ENCODE measurements at places on chromosomes 4 and X. TPM values are rescaled to one million over a fixed set of nuclear protein-coding genes. Genes with fewer than 3 reads are reported as not detected.

NPY1R gene
- polyA plus RNA-seq: not detected

POLR2B gene
- 48.8 TPM for polyA plus RNA-seq

SPON2 gene
- 7.9 TPM for polyA plus RNA-seq

PRSS12 gene
- not detected for polyA plus RNA-seq

PCDH10 gene
- polyA plus RNA-seq: not detected

FAM53A gene
- polyA plus RNA-seq: 3.2 TPM

TMEM150C gene
- polyA plus RNA-seq: not detected

CXCL1 gene
- polyA plus RNA-seq: not detected

GAGE12F gene
- polyA plus RNA-seq: not detected

MAGEA11 gene
- polyA plus RNA-seq: not detected

FAM184B gene
- polyA plus RNA-seq: not detected

PCSK1N gene
- polyA plus RNA-seq: not detected

GSPT2 gene
- polyA plus RNA-seq: 1.6 TPM

NSDHL gene
- polyA plus RNA-seq: 3.1 TPM

GLRA2 gene
- polyA plus RNA-seq: not detected

ZDHHC15 gene
- polyA plus RNA-seq: not detected

FGF5 gene
- not detected for polyA plus RNA-seq

CXCL10 gene
- 0.07 TPM for polyA plus RNA-seq

MAGEE2 gene
- not detected for polyA plus RNA-seq

ASB5 gene
- not detected for polyA plus RNA-seq

ABCD1 gene
- 14.5 TPM for polyA plus RNA-seq

PRDM5 gene
- not detected for polyA plus RNA-seq

PSAPL1 gene
- polyA plus RNA-seq: not detected

PPBP gene
- polyA plus RNA-seq: 5.2 TPM

ZNF732 gene
- not detected for polyA plus RNA-seq

EXOC1L gene
- not detected for polyA plus RNA-seq

TRIM61 gene
- polyA plus RNA-seq: 0.16 TPM

GPC3 gene
- polyA plus RNA-seq: not detected

DDX60 gene
- polyA plus RNA-seq: 8.1 TPM

DDX53 gene
- polyA plus RNA-seq: not detected

IL15 gene
- polyA plus RNA-seq: 11.3 TPM

CSAG2 gene
- not detected for polyA plus RNA-seq

TSPAN5 gene
- polyA plus RNA-seq: 2.6 TPM

STBD1 gene
- polyA plus RNA-seq: 0.03 TPM

CSAG1 gene
- not detected for polyA plus RNA-seq

CHST7 gene
- 1.3 TPM for polyA plus RNA-seq

NUDT11 gene
- 0.27 TPM for polyA plus RNA-seq

ATP2B3 gene
- polyA plus RNA-seq: not detected

FAM241A gene
- polyA plus RNA-seq: 0.85 TPM

PNMA6A gene
- 0.12 TPM for polyA plus RNA-seq

ARFIP1 gene
- polyA plus RNA-seq: 11.1 TPM

HERC6 gene
- 5.1 TPM for polyA plus RNA-seq

G3BP2 gene
- 133 TPM for polyA plus RNA-seq

DCX gene
- not detected for polyA plus RNA-seq

RTL9 gene
- not detected for polyA plus RNA-seq

RHOXF1 gene
- 1.3 TPM for polyA plus RNA-seq

MAGEA12 gene
- not detected for polyA plus RNA-seq

FRG2 gene
- polyA plus RNA-seq: not detected
